ENCODE measurements at places on chromosomes 4 and X. TPM values are rescaled to one million over a fixed set of nuclear protein-coding genes. Genes with fewer than 3 reads are reported as not detected.
A peak's percentile ranks its signal among the peaks of the same experiment; 100 is the strongest.

DNA sequence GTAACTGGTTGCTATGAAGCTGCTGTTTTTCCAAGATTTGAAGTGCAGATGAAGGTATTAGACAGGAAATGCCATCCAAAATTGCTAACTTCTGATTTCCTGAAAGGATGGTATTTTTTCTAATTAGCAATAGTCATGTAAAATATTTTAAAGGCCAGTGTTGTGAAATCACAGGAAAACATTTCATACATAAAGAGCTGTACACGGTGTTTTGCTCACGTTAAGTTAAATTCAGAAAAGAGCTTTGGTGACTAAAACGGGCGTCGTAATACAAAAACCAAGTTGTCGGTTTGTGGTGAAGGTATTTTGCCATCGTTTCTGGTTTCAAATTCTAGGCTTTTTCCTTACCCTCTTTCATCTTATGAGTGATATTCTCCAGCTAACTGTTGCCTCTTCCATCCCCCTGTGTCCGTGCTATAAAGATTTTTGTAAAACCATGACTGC, 39.8 kb downstream of the AFF1 start:
- DNase-seq, result no peak

- no peak for DNase-seq
Measured at GRCh38 chr4:9942921-9943600, 78.2 kb downstream of the SLC2A9 start.

GRCh38 chr4:22483551-22483981, 32.3 kb downstream of the ADGRA3 start:
- DNase-seq, result no peak

DNA sequence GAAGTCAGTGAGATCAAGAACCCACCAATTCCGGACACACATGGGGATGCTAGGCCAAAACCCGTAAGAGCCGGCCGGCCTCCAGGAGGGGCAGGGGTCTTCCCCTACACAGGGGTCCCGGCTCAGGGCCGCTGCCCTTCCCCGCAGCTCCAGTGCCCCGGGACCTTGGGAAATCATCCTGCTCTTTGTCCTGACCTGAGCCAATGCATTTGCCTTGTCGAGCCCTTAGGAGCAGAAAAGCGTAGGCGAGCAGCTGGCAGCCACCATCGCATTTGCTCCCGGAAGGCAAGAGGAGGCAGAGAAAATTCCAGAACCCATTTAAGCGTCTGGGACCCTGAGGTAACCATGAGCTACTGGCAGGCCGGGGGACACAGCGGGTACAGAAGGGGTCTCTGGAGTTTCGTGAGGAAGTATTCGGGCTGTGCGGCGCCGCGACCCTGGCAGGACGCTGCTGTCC, 7.4 kb upstream of the TNIP2 start:
- DNase-seq, result no peak

GRCh38 chr4:23041501-23041900, 348.8 kb downstream of the GBA3 start:
- no peak for DNase-seq

- DNase-seq, result no peak
Measured at GRCh38 chr4:56662782-56663468, 18.2 kb downstream of the HOPX start.

DNA sequence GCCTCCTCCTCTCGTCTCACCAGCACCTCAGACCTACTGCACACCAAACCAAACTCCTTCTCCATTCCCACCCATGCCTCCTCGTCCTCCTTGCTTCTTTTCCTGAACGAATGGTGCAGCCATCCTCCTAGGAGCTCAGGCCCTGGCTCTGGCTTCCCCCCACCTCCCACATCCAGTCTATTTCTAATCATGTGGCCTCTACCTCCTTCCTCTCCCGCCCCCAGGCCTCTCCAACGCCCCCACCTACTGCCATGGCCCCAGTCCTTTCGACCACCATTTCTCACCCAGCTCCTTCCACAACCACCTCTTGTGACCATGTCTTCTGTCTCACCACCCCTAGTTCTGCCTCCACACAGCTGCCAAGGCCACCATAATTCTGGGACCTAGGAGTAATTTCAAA, 127.1 kb downstream of the PJA1 start:
- no peak for DNase-seq

GRCh38 chrX:124239911-124240310, 92.5 kb upstream of the TEX13D start:
- DNase-seq, result peak; percentile 58

GRCh38 chr4:154616731-154617130, 4.3 kb upstream of the FGG start:
- no peak for DNase-seq

GRCh38 chr4:107600436-107600835, 119.6 kb downstream of the PAPSS1 start:
- DNase-seq, result no peak

DNA sequence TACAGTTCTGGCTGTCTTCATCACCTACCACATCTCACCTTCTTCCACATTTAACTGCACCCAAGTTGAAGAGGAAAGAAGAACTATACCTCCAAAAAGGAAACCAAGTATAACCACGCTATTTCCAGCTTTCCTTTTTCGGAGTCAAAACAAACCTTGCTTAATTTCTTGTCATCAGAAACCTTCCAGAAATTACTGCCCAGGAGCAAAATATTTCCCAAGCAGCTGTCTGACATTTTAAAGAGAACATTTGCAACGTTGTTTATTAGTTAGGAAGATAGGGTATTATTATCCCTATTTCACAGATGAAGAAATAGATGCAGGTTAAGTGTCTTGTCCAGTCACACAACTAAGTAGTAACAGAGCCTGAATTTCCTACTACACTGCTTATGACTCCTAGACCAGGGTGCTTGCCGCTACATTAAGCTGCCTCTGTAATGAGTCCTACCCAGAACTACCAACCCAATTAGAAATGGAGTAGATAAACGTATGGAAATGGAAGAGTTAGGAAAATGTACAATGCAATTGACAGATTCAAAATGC, 2.2 kb upstream of the ACSL4 start:
- no peak for DNase-seq

DNA sequence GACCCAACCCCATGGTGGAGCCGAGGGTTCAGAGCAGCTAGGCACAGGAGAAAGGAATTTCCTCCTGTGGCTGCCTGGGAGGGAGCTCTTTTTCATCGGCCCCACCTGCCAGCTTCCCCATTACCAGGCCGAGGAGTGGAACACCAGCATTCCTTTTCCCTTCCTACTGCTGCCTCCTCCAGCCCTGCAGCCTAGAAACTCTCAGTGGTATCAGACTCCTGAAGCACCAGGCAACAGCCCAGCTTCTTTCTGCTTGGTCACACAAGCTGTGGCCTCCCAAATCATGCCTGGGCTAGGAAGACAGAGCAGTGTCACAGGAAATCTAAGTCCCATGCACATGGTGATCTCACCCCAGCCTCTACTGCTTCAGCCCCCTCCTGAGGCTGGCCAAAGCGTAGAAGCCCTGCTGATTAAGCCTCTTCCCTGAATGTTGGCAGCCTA, 30.1 kb downstream of the RTL5 start:
- peak; percentile 40 for DNase-seq

DNA sequence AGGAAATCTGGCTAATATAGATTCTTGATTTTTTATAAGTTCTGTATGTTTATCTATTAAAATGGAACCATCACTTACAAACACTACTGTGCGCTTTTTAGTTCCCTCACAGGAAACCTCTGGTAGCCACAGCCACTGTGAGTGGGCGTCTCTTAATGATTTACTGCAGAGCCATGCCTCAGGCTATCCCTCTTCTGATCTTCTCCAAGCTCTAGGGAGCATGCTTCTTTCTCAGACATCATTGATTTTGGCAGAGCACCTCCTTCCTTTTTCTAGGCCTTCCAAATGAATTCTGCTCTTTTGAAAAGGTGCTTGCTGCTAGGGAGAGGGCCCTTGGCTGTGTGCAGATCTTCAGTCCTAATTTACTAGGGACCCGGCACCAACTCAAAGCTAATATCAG, 61.1 kb upstream of the STS start:
- DNase-seq, result peak; percentile 40

GRCh38 chr4:182886205-182886604, 31.0 kb downstream of the DCTD start:
- DNase-seq, result no peak

- no peak for DNase-seq
Measured at GRCh38 chr4:188781655-188782054, 642.4 kb downstream of the TRIML1 start.

GRCh38 chrX:20285511-20285910, 18.8 kb upstream of the RPS6KA3 start:
- DNase-seq, result no peak

GRCh38 chrX:56805399-56805798, 76.4 kb downstream of the NBDY start:
- no peak for DNase-seq

- no peak for DNase-seq
Measured at GRCh38 chr4:4913628-4914027, 54.2 kb downstream of the MSX1 start.

DNA sequence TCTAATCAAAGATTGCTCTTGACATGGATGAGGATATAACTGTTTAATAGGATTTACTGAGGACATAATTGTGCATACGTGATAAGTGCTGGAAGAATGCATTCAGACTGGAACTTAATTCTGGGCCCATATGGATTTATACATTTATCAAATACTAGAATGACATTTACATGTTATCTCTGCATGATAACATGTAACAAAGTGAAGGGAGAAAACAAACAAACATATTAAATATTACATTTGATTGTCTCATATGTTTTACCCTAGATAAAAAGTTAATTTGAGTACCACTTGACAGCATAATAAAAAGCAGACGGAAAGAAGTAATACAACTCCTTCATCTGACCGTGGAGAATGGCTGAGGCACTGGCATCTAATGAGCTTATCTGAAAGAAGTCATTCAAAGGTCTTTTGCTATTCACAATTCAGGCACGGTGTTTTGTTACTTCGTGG, 297.8 kb downstream of the PPP3CA start:
- DNase-seq, result no peak

DNA sequence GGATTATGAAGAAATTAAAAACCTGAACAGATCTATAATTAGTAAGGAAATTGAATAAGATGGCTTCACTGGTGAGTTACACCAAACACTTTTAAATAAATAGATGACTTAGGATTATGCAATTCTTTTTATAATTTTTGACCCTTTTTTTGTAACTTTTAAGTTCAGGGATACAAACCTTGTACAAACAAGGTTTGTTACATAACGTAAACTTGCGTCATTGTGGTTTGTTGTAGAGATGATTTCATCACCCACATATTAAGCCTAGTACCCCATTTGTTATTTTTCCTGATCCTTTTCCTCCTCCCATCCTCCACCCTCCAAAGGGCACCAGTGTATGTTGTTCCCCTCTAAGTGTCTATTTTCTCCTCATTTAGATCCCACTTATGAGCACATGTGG, 75.7 kb downstream of the CPEB2 start:
- no peak for DNase-seq

- no peak for DNase-seq
Measured at GRCh38 chr4:143251779-143252178, 67.1 kb downstream of the USP38 start.

DNA sequence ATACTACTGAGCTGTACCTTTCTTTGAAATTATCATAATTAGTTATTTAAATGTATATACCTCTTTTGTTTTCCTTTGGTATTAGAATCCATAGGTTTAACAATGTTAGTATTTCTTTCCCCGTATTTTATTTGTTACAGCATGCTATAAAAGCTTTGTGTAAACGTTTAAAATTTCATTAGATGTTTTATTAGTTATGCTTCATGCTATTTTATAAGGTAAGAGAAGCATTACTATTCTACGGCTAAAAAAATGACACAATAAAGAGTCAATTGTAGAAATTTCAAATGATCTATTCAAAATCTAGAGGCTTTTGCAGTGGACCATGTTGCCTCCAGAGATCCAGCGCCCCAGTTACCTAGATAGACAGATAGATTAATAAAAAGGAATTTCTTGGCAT, 1203.3 kb upstream of the IGFBP7 start:
- DNase-seq, result no peak

DNAJB14 gene
- 59.6 TPM for total RNA-seq

NXF2 gene
- not detected for total RNA-seq

CFAP299 gene
- not detected for total RNA-seq

TSPAN7 gene
- not detected for total RNA-seq

TMEM150C gene
- total RNA-seq, result not detected

CHRDL1 gene
- not detected for total RNA-seq

NEXMIF gene
- 0.05 TPM for total RNA-seq

CFAP47 gene
- not detected for total RNA-seq

ZXDA gene
- 3.8 TPM for total RNA-seq

FABP2 gene
- total RNA-seq, result not detected

CDKL2 gene
- 0.16 TPM for total RNA-seq

AKAP14 gene
- not detected for total RNA-seq

CTSO gene
- 3.4 TPM for total RNA-seq

PARM1 gene
- total RNA-seq, result 0.09 TPM

NR3C2 gene
- 2.2 TPM for total RNA-seq

TMSB15C gene
- 4.6 TPM for total RNA-seq

DIPK2B gene
- total RNA-seq, result not detected

TLR1 gene
- total RNA-seq, result 5.3 TPM

OPRPN gene
- total RNA-seq, result not detected

SMIM31 gene
- total RNA-seq, result not detected

SLC25A14 gene
- total RNA-seq, result 11.5 TPM
